ENCODE measurements at places on chromosomes 2 and 18.

DNA sequence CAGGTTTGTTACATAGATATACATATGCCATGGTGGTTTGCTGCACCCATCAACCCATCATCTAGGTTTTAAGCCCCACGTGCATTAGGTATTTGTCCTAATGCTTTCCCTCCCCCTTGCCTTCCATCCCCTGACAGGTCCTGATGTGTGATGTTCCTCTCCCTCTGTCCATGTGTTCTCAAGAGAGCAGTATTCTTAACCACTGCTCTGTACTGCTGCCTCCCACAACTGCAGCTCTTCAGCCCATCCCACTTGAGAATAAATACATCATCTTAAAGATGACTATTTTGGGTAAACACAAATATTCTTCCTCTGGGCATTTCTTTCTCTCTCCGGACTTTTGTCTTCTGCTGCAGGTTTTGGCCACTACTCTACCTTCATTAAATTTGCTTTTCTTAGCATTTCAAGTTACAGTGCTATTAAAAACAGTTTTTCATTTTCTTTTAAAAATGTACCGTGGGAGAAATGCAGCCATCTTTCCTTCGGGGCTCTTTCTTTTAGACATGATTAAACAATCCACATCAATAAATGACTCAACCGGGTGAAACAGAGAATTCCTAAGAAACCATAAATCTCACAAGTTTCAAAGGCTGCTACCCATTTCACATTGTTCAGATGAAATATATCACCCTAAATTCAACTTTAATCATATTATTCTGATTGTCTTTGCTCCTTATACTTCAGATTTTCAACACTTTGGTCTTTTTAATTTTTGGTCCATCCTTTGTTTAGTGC is 323.4 kb downstream of the GALNT13 start:
- DNase-seq = no peak

- no peak for DNase-seq
These were observed 68.2 kb downstream of the HS6ST1 start for GRCh38 chr2:128250229-128251025.

- DNase-seq = no peak
These were observed 856.3 kb upstream of the SALL3 start for GRCh38 chr18:78123144-78123909.

GRCh38 chr2:202039278-202040078 is 5.8 kb downstream of the FZD7 start:
- DNase-seq = no peak

DNA sequence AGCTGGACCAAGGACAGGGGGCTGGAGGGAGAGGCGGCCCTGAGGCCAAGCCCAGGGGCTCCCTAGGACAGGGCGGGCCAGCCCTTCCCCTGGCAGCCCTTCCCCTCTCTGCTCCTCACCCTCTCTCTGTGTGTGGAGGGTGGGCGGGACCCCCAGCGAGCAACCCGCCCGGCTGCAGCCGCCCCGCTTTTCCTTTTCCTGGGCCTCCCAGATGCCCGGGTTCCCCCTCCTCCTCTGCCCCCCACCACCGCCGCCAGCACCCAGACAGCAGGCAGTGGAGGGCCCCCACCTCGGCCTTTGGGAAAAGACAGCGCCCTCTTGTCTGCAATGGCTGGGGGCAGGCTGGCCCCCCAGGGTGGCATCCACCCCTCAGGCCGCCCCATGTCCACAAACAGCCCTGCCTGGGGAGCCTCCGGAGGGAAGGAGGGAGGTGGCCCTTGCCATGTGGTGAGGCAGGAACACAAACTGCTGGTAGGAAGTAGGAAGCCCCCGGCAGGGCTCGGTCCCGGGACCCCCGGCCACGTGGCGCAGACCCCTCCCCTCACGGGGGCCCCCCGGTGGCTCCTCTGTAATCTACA is 135.1 kb upstream of the CTDP1 start:
- DNase-seq = no peak

- DNase-seq = no peak
These were observed 13.3 kb downstream of the EIF2AK3 start for GRCh38 chr2:88613921-88614320.

DNA sequence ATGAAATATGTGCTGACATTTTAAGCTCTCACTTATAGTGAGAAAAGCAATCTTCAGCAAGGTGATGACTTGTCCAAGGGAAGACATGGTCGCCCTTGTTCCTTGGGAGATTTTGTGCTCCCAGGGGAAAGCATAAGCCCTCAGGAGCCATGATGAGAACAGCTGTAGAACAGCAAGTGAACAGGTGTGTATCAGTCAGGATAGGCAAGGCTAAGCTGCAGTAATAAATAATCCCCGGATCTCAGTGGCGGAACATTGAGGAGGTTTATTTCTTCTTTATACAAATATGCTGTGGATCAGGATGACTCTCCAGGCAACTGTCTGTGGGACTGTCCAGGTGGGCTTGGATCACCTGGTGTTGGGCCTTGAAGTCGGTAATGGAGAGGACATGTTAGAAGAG is 103.1 kb downstream of the MSH2 start:
- no peak for DNase-seq

GRCh38 chr2:55391615-55392242 is 27.9 kb downstream of the CCDC88A start:
- DNase-seq = no peak

GRCh38 chr2:109216332-109216731 is 87.3 kb downstream of the SH3RF3 start:
- DNase-seq = no peak

GRCh38 chr2:236162031-236162845 is 5.9 kb downstream of the GBX2 start:
- no peak for DNase-seq

DNA sequence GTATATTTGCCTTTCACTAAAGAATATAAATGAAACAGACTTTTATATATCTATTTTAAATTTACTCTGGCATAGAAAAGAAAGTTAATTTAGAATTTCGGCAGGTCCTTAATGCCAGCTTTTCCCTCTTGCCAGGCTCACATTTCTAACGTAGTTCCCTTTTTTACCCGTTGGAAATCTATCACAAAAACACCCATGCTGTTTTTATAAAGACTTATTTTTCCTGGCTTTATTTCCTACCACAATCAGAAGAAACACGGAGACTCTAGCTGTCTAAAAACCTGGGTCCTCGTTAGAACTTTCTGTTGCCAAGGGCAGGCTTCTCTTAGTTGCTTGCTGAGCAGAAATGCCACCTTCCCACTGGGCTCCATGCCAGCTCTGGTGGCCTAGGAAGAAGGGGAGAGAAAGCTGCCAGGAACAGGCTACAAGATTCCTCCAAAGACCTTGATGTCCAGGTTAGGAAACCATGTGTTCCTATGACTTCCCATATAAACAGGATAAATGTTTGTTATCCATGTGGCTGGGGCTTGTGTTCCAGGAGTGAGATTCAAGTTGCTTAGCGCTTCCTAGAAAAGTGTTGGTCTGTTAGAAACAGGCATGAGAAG is 17.8 kb upstream of the TMEM18 start:
- no peak for DNase-seq

DNA sequence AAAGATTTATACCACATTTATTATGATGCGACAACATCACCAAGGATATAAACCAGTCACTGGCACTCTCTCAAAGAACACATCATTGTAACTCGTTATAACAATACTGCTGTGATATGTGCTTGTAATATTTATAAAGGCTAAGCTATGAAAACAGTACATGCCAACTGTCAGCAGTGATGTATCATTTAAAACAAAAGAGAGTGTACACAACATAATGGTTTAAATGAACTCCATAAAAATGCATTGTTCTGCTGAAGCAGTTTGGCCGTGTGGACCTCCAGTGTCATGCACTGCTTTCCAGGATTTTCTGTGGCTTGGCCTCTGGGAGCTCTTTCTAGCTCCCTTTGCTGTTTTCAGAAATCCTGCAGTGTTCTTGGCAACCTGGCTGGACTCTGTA is 215.6 kb downstream of the MTX2 start:
- no peak for DNase-seq

DNA sequence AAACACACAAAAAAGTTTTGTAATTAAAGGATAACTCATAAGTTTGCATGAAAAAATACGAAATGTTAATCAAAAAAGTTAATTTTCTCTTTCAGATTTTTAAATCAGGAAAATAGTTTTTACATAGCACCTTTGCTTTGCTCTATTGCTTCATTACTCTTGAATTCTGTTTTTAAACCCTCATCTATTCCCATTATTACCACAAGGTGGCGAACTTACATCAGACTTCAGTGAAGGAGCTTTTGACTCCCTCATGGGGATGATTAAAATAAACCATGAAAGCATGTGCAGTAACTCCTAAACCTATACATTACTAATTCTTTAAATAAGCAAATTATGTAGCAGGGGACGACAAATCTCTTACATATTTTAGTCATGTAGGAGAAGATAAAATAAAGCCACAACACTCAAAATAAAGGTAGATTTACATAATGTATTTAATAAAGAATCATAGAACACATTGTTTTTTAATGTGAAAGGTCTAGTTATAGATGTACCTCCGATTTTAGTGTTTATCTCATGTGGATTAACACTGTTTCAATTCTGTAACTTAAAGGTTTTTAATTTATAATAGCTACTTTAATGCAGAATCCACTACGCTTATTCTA is 105.2 kb downstream of the NETO1 start:
- peak; percentile 13 for DNase-seq

DNA sequence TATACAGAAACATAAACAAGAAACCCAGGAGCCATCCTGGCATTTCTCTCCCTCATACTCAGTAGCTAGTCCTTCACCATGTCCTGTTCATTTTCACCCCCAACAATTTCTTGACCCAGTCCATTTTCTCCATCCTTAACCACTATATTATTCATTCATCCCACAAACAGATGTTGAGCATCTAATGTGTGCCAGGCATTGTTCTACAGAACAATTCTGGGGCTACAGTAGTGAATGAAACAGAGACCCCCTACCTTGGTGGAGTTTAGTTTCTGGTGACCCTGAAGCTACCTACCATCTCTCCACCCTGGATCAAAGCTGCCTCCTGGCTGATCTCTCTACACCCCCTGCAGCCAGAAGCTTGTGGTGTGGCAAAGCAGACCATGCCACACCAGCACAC is 27.5 kb upstream of the BZW1 start:
- no peak for DNase-seq

GRCh38 chr2:232588031-232588430 is 37.5 kb downstream of the EIF4E2 start:
- DNase-seq = no peak

- no peak for DNase-seq
These were observed 1556.6 kb downstream of the DPP10 start for GRCh38 chr2:115999039-115999438.

DNA sequence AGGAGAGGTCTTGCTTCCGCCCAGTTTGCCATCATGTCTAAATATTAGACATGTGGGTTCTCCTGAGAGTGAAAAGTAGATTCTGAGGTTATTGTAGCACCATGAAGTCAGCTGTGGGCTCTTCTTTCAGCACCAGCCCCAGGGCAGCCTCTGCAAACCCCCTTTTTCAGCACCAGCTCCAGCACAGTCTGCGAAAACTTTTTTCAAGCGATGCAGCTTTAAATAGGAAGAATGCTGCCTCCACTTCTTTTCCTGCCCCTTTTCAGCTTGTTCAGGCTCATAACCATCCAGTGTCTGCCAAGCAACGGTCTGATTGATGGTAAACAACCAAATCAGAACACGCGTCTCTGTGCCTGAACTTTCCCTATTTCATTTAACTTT is at the start of gene COL5A2:
COL5A2 (minus strand) TSS at position 192 of the 381 bp plus-strand sequence; CDS start at position 35, 157 bp downstream.
- DNase-seq = no peak

- no peak for DNase-seq
These were observed 20.2 kb upstream of the MRO start for GRCh38 chr18:50839996-50840395.

DNA sequence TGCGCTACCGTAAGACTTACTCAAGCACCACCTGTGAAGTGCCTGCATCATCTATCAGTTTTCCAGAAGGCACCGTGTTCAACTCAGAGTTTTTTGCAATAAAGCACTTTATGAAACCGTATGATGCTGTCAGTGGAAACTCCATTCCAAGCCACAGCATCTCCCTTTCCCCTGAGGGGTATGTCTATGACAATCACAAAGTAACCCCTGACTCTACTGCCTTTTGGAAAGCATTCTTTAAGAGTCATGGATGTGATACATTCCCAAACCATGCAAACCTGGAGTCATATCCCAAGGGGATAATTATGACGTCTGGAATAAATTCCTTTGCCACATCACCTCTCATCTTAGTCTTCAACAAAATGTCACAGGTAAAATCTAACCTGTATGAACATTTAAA is 39.2 kb downstream of the UNC50 start:
- no peak for DNase-seq

DNA sequence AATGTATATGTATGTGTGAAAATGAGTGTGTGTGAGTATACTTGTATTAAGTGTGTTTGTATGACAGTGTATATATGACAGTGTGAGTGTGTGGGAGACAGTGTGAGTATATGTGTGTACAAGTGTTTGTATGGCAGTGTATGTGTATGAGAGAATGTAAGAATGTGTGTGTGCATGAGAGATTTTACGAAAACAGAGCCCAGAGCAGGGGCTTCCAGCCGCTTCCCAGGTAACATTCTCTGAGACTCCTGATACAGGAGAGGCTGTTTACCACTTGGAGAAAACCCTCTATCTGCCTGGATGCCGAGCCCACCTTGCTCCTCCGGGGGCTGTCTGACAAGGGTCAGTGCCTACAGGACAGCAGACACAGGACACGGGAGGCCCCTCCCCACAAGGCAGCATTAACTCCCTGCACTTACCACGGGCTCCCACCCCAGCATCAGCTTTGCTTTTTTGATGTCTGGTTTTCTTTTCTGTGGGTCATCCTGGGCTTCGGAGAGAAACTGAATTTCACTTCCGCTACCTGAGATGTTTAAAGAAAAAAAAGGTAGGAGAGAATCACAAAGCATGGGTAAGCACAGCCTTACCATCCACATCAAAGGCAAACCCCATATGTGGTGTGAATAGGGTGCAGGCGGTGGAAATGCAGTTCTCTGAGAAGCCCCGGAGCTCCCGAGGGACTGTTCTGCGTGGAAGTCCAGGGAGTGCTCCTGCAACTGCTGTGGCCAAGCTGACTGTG is 97.6 kb downstream of the UXS1 start:
- peak; percentile 56 for DNase-seq

GRCh38 chr18:48636436-48636835 is 97.6 kb downstream of the CTIF start:
- DNase-seq = no peak

DNA sequence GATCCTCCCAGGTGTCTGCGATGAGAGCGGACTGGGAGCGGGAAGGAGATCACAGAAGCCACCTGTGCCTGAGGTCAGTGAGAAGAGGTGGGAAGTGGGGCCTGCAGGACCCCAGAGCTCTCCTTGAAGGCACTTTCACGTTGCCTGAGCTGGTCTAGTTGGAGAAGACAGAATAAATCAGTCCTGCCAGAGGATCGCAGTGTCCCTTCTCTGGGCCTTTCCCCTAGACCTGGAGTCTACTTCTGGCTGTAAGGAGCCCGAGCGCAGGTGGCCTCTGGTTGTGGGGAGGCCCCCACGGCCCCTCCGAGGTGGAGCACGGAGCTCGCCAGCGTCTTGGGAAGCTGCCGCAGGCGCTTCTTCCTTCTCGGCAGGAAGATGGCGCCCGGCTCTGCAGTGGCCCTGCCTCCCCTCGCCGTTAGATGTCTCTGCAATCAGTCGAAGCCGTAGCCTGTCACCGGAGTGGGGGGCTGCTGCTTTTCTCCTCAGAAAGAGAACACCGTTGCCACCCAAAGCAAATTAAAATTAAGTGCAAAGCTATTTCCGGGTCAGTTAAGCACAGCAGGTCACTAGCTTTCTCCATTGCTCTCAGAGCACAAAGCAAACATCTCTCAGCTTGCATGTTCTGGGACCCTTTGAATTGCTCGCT is 212.0 kb upstream of the MYT1L start:
- no peak for DNase-seq

- no peak for DNase-seq
These were observed 6.7 kb downstream of the MIB1 start for GRCh38 chr18:21747268-21747667.

GRCh38 chr2:211187602-211188001 is 631.2 kb downstream of the CPS1 start:
- no peak for DNase-seq

All from CD4-positive, alpha-beta T cell treated with Interleukin-21 for 1 hour (primary cell).